Stimulated activated CD4-positive, alpha-beta T cell treated with anti-CD3 and anti-CD28 coated beads, Interleukin-2, amount 100 ng/mL, for 4 hours (primary cell): ENCODE measurements at places on chromosomes 11 and 22.

DNA sequence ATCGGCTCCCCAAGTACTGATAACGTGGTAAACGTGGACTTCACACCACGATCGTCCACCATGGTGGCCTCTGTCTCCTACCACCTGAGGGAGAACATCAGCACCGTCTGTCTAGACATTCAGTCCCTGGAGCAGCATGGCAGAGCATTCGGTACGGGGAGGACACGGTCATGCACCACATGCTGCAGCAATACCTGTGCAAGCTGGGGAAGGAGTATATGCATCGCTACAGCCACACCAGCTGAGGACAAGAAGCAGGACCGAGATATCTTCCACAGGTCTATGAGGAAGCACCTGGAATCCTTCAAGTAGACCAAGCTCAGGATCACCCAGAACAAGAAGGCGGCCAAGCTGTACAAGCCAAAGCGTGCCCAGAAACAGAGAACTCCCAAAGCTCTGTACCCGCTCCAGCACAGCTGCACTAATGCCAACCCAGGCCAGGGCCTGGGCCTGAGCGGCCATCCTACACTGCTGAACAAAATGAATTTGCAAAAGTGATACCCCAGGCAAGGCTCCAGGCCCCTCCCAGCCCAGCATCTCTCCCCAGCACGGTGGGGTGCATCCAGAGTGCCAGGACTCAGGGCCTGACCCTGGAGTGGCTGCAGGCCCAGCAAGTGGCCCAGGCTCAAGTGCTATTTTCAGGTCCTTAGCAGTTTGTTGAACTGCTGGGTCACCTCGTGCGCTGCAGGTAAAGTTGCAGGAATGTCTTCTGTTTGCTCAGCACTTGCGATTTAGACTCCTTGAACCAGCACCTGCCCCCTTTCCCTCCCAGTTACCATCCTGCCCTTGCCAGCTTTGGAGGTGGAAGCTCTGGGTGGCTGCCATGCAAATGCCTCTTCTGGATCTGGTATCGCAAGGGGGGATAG lies 119.3 kb upstream of the SERPIND1 start:
- no peak for DNase-seq

DNA sequence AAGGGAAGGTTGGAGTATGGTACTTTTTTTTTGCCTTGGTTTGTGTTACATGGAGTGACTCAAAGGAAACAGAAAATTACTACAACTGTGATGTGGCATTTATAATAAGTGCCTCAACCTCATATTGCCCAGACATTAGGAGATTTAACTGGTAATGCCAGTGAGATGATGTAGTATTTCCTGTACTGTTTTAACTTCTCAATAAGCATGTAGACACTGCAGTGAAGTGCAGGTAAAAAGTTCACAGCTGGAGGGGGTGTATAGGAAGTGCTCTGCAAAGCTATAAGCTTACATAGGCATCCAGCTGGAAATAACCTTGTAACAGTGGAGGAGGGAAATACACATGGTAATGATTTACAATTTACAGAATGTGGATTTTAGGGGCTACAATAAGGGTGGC lies 138.2 kb upstream of the MTMR2 start:
- DNase-seq, result peak; percentile 49

DNA sequence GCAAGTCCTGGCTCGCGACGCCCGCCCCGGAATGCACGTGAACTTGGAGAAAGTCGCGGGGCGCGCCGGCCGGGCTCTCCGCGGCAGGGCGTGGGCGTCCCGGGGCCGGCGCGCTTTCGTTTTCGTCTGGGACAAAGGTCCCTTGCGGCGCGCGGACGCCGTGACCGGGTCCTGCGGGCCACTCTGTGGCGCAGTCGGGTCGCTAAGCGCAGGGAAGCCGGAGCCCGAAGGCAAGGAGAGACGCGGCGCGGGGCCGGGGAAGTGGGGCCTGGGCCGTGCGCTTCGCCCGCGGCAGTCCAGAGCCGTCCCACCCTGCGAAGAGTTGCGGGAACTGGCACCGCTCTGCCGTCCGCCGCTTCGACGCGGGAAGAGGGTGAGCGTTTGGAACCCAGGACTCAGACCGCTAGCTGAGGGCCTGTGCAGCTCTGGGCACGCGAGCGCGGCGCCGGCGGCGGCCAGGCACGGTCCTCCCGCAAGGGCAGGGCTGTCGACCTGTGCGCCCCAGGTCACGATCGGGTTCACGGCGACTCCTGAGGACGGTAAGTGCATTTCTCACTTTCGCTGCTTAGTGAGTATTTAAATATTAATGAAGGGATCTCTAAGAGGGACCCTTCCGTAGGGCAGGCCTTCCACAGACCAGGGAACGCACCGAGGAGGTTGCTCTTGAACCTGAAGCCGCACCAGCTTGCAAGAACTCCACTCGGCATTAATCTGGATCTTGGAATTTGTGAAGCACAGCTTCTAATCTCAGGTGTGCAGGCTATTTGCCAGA lies 78.0 kb upstream of the PPARA start:
- no peak for DNase-seq

DNA sequence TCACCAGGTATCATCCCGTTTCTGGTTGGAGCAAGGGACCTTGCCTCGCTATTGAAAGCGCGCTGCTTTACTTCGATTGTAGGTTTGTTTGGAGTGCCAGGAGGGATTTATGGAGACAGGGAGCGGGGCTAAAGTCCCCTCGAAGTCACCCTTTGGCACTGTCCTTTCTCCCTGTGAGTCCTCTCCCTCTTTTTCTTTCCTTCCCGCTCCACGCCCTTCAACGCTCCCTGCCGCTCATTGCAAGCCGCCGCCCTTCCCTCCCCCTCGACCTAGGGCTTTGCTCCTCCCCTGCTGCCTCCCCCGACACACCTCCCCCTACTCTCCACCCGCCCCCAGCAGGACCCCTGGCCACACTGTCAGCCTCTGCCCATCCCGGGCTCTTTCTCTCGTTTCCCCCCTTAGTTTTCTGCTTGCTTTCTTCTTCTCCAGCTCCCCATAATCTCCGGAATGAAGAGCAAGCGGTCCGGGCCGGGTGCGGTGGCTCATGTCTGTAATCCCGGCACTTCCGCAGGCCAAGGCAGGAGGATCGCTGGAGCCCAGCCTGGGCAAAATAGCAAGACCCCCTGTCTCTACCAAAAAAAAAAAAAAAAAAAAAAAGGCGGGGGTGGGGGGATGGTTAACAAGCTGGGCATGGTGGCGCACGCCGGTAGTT lies 41.0 kb downstream of the AHNAK start:
- no peak for DNase-seq
